Activated CD4-positive, alpha-beta T cell treated with anti-CD3 and anti-CD28 coated beads for 36 hours (primary cell): ENCODE measurements at places on chromosomes 6 and 20.

GRCh38 chr6:116027801-116028200, 32.9 kb downstream of the FRK start:
- no peak for DNase-seq

- no peak for DNase-seq
Measured at GRCh38 chr6:158808941-158809678, 10.1 kb downstream of the EZR start.

- DNase-seq: no peak
Measured at GRCh38 chr6:116557893-116558292, 4.3 kb downstream of the CALHM4 start.

GRCh38 chr6:118485601-118486550, 62.2 kb upstream of the PLN start:
- DNase-seq: peak; percentile 27

DNA sequence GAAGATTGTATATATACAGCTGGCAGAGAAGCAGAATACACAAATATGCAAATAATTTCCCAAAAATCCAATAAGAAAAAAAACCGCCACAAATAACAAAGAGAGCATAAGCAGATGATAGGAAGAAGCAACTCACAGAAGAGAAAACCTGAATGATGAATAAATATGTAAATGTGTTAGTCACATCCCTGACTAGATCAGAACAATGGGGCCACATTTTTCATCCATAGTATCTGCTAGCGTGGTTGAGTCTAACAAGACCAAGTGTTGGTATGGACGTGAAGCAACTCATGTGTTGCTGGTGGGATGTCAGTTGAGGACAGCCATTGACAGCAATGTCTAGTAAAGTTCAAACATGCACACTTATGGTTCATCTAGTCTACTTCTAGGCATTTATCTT, 3.9 kb upstream of the SLC22A3 start:
- no peak for DNase-seq

GRCh38 chr6:113854531-113855499, 2.3 kb upstream of the MARCKS start:
- peak; percentile 50 for DNase-seq

GRCh38 chr6:100105138-100105537, 111.1 kb upstream of the MCHR2 start:
- no peak for DNase-seq

DNA sequence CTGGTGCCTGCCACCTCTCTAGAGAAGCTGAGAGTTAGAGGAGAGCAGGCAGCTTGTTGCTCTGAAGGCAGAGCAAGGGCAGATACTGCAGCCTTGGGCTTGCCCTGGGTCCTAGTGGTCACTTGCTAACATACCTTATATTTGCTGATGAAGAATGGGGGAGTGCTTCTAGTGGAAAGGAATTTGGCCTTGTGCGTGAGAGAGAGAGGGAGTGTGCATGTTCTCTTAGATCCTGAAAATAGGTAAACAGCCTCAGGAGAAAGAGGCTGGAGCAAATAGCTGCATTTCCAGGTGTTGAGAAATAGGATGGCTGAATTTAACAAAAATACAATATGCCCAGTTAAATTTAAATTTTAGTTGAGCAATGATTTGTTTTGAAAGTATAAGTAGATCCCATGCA, 724.5 kb upstream of the FLRT3 start:
- DNase-seq: no peak

- DNase-seq: peak; percentile 60
Measured at GRCh38 chr20:53750827-53751619, 157.4 kb upstream of the ZNF217 start.

- peak; percentile 16 for DNase-seq
Measured at GRCh38 chr20:61982191-61982950, 83.3 kb downstream of the TAF4 start.

DNA sequence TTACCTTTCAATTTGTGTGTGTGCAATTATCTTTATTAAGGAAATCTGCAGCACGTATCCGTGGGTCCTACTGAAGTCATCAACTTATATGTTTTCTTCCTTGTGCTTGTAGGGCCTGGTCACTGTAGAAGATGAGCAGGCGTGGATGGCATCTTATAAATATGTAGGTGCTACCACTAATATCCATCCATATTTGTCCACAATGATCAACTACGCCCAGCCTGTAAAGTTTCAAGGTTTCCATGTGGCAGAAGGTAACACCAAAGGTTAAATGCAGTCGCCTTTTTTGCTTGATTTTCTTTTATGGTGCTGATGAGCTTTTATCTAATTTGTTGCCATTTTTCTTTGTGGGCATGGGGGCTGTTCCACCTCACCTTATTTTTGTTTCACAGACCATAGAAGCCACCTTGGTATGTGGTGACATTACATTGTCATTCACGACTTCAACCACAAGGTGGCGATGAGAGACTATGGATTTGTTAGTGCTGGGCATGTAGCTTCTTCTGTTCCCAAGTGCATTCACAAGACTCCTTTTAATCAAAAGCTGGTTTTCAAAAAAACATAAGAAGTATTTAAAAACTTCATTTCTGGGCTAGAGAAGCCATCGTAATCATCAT, 106.5 kb upstream of the LAMP5 start:
- DNase-seq: peak; percentile 70

GRCh38 chr6:132369526-132369925, 31.7 kb downstream of the MOXD1 start:
- no peak for DNase-seq

- DNase-seq: peak; percentile 28
Measured at GRCh38 chr20:45469336-45470261, at the start of gene WFDC2. Gene WFDC2 (plus strand): TSS chr20:45469753. CDS start chr20:45469782, 29 bp downstream.

GRCh38 chr6:122788663-122789181, 336 bp upstream of the SMPDL3A start:
- DNase-seq: no peak

- DNase-seq: peak; percentile 55
Measured at GRCh38 chr6:43391440-43392031, 22.1 kb upstream of the ZNF318 start.

DNA sequence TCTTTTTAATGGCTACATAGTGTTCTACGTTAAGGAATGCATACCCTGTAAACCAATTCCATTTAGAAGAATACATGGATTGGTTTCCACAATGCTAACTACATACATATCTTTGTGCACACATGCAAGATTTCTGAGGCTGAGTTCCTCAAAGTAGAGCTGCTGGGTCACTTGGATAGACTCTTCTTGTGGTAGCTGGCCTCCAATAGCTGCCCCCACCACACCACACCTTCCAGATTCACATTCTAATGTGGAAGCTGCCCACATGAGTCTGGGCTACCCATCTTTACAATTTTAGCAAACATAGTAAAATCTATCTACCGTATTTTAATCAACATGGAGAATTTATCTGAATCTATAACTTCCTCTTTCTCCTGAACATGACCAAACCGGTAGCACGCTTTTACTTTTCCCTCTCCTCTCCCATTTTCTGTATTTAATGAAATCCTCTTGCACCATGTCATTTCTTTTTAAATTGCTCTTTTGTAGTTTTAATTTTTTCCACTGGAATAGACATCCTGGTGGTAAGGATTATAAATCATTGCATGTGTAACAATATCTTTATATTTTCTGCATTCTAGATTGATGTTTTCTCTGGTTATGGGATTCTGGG, 74.7 kb upstream of the CITED2 start:
- no peak for DNase-seq

DNA sequence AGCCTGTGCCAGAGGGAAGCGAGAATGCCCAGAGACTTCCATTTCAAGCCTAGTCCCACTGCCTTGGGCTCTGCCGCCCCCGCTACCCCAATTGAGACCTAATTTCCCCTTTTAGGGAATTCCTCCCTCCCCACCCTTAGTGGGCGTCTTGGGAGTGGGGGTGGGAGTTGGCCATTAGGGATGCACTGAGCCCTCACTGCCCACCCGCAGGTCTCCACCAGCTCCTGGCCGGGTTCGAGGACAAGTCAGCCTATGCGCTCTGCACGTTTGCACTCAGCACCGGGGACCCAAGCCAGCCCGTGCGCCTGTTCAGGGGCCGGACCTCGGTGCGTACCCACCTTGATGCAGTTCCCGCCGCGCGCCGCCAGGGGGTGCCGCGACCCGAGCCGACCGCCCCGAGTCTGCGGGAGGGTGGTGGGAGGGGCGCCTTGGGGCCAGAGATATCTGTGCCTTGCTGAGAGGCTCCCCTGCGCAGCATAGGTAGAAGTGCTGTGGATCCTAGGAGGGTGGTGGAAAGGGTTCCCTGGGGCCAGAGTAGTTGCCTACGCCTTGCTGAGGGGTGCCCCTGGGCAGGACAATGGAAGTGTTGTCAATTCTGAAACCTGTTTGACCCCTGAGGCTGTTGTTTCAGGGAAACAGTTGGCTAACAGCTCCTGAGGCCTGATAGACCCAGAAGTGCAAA, 9.2 kb downstream of the ITPA start:
- DNase-seq: peak; percentile 86

DNA sequence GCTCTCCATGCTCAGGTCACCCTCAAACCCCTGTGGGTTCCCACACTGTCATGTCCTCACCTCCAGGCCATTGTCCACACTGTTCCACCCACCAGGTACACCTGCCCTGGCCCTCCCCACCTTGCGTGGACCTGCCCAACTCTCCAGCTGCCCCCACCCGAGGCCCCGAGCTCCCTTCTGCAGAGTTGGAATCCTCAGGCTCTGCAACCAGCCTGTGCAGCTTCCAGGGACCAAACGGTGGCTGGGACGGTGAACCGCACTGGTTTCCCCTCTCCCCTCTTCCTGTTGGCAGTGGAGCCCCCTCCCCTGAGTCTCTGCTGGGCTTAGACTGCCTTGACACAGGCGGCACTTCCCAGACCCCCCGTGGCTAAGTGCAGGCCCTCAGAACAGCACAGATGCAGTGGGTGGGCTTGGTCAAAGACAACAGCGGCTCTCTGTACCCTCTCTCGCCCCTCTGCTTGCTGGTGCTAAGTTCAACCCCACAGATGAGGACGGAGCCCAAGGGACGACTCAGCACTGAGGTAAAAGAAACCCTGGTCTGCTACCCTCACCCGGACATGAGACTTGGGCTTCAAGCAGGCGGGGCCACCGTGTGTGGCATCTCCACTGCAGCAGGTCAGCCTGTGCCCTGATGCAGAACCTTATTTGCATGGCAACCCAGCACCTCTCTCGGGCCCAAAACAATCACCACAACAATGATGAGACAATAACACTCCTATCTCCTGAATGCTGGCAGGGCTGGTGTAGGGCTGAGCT, 11.0 kb downstream of the ZBP1 start:
- no peak for DNase-seq

GRCh38 chr6:151288712-151289398, 49.1 kb downstream of the AKAP12 start:
- DNase-seq: peak; percentile 51

- peak; percentile 13 for DNase-seq
Measured at GRCh38 chr6:19838442-19839236, 1.5 kb downstream of the ID4 start.

DNA sequence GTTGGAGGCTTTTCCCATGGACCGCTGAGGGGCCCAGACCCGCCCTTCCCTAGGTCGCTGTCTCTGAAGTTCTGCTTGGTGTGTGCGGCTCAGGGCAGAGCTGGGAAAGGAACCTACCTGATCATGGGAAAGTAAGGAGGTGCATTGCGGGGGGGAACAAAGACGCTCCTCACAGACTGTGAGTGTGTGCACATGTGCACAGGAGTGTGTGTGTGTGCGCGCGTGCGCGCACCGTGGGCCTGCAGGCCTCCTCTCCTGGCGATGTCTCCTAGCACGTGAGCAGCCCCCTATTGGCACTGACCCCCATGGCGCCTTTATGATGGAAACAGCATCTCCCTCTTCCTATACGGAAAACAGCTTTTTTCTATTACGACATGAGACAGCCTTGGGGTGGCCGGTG, 224.1 kb downstream of the TAF4 start:
- no peak for DNase-seq

- DNase-seq: no peak
Measured at GRCh38 chr6:75493400-75494064, at the start of gene FILIP1. Gene FILIP1 (minus strand): TSS chr6:75493800. CDS start chr6:75414972, 78,828 bp downstream.

DNA sequence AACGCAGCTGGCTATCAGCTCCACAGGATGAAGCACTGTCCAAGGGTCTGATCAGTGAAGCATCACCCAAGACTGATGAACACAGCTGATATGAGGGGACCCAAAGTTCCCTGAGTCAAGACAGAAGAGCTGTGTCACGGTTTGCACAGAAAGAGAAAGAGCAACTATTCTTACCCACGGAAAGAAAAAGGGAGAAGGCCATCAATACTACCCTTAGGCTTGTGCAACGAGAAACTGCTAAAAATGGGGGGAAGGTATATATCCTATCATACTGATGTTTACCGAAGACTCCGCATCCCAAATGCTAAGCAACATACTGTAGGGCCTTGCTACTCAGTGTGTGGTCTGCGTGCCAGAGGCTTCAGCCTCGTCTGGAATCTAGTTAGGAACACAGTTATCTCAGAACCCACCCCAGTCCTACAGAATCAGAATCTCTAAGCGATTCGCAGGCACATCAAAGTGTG, 665 bp downstream of the FASTKD5 start:
- DNase-seq: no peak

- no peak for DNase-seq
Measured at GRCh38 chr6:28658475-28659249, 133.0 kb downstream of the GPX5 start.

GRCh38 chr6:140440223-140440835, 1065.9 kb upstream of the CITED2 start:
- DNase-seq: no peak

DNA sequence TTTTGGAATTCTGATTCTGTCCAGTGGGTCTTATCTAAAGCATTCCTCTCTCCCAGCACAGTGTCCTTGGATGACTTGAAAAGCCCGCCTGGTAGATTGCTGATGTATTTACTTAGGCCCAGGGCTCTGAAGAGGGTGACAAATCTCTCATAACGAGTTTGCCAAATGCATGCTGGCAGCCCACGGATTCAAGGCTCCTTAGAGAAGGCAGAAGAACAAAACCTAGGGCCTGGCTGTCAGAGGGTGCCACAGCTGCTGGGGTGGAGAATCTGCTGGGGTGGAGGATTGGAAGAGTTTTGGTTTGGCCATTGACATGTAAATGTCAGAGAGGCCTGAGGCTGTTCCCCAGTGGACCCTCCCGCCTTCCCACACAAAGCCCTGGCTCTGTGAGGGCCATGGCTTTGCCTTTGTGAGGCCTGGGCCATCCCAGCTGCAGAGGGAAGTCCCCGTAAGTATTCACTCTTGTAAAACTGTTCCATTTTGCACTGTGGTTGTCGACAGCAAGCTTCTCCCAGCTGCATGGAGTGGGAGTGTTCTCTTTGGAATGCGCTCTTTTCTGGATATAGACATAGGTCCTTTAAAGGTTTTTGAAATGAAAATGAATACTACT, 50.3 kb downstream of the ANKRD6 start:
- no peak for DNase-seq

DNA sequence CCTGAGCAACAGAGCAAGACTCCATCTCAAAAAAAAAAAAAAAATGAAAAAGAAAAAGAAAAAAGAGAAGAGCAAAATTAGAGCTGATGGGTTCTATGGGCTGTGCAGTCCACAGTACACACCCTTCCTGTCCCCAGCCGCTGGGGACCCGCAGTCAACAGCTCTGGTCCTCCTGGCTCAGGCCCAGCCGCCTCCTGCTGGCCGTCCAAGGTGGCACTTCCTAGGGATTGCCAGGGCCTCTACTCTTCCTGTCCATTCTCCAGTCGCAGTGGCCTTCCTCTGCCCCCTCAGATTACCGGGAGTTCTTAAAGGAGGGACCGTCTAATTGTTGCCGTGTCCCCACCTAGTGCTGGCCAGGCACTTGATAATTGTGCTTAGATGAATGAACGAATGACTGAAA, 41.7 kb downstream of the TMEM242 start:
- DNase-seq: peak; percentile 21
